ENCODE measurements at places on chromosomes 11 and 22. TPM values are rescaled to one million over a fixed set of nuclear protein-coding genes. Genes with fewer than 3 reads are reported as not detected.

GRCh38 chr22:35984183-35985175 is 44.1 kb downstream of the RBFOX2 start:
- no peak for DNase-seq

GRCh38 chr22:41048791-41049717 is 43.3 kb upstream of the EP300 start:
- DNase-seq = peak; percentile 93

GRCh38 chr11:91421641-91422040 is 803.0 kb upstream of the FAT3 start:
- DNase-seq = no peak

GRCh38 chr11:62694455-62695167 is 5.3 kb upstream of the LRRN4CL start:
- peak; percentile 93 for DNase-seq

- DNase-seq = no peak
These were observed 20.1 kb upstream of the SWAP70 start for GRCh38 chr11:9643751-9644150.

- DNase-seq = peak; percentile 81
These were observed 64.7 kb downstream of the PARVG start for GRCh38 chr22:44245438-44245837.

DNA sequence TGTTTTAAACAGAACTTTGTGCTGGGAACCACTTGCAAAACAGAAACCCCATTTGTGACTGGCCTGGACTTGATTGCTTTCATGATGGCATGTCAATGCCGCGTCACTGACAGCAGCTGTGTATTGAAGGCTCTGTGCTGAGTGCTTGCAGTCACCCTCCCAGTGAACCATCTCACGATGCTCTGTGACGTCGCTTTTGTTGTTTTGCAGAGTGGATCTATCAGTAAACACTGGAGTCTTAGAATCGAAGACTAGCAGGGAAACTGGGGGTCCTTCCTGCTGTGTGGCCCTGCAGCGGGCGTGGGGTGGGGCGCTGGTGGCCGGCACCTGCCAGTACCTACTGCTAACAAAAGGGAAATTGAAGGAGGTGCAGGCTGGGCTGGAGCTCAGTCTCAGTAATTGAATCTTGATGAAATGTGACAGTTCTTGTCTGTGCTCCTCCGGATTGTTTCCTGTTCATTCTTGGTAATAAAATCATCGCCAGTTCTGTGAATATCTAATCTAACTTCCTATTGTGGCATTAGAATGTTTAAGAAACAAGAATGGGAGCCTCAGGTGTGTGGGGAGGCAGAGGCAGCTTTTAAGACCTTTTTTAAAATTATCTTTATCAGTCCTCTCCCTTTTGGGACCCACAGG is 50.5 kb upstream of the PARVG start:
- DNase-seq = no peak

DNA sequence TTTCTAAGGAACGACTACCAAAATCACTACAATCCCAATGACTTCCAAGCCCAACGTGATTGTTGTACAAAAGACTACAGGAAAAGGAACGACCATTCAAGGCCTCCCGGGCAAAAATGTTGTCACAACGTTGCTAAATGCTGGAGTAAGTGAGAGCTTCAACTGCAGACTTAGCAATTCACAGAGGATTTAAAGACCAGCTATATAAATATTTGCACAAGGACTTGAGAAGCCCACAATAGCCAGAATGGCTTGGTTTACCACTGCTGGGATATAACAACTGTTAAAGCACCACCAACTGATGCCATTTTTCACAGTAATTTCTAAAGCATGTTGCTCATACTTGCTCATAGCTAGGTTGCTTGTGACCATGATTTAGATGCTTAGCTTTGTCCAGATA is 78.3 kb downstream of the EMSY start:
- DNase-seq = no peak

DNA sequence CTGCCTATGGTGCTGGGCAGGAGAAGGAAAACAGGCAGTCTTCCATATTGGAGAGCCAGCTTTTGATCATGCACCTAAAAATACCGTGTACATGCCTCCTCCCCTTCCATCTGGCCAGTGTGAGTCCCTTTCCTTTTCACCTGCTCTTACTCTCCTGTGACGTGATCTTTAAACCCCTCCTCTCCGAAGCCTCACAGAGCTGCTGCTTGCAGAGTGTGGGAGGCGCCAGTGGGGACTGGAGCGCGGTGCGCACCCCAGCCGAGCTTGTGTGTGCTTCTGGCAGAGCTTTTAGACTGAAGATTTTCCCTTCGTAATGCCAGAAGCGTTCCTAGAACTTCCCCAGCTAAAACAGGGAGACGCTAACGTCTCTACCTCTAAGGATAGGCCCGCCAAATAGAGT is 29.8 kb downstream of the MUC6 start:
- DNase-seq = no peak

DNA sequence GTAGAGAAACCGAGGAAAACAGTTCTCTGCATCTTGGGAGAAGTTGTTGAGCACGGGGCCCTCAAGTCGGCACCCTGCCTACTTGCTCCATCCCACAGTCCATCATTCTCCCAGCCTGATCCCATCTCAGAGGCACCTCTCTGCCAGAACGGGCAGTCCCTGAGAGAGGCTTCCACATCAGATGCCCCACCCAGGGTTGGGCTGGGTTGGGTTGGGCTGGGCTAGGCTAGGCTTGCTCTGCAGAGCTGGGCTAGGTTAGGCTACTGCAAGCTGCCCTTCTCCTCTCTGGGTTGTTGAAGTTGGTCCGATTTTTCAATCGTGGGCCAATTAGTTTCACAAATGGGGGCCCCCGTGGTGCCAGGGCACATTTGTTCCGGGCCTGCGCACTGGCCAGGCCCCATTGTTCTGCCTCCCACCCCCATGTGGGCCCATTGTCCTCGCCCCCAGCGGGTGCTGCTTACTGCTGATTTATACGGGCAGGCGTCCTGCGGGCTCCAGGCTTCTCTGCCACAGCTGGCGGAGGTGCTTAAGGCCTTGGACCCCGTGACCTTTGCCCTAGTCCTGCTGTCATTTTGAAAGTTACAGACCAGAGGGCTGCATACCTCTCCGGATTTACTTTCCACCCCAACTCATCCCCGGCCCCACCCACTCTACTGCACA is 63.7 kb upstream of the NNMT start:
- no peak for DNase-seq

GRCh38 chr11:132780046-132780445 is 752.3 kb downstream of the OPCML start:
- no peak for DNase-seq

The APOBEC3B gene
- total RNA-seq = 0.50 TPM

The BIK gene
- not detected for total RNA-seq

The CLTCL1 gene
- 8.9 TPM for total RNA-seq

All from esophagus muscularis mucosa (tissue), 4 donors.